ENCODE measurements at places on chromosomes 2 and 18.

DNA sequence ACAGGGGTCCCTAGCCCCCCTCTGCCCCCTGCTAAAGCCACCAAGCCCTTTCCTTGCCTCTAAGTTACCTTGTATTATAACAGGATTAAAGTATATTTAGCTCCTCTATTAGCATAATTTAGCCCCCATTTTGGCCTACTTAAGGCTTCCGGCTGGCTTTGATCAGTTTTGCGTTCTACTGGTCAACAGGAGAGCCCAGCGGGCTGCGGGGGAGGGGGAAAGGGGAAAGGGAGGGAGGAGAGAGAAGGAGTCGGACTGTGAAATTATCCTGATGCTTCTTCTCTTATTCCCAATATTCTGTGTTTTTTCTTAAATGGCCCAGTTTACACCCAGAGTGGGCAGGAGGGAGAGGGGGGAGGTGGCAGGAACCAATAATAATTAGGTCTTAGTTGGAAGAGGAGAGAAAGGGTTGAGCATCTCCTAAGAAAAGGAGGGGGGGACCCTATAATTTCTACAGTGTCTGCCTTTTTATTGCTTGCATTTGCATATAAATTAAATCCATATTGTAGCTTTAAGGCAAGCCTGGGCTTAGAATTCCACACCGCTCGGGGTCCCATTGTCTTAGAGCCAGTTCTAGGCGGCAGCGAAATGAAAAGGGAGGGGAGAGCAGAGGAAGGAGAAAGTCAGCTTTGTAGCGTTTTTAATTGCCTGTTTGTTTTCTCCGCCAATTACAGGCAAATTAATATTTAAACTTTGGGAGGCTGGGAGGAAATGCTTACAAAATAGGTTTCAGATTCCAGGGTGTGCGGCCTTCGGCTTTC lies 39.6 kb downstream of the EN1 start:
- no peak for DNase-seq

DNA sequence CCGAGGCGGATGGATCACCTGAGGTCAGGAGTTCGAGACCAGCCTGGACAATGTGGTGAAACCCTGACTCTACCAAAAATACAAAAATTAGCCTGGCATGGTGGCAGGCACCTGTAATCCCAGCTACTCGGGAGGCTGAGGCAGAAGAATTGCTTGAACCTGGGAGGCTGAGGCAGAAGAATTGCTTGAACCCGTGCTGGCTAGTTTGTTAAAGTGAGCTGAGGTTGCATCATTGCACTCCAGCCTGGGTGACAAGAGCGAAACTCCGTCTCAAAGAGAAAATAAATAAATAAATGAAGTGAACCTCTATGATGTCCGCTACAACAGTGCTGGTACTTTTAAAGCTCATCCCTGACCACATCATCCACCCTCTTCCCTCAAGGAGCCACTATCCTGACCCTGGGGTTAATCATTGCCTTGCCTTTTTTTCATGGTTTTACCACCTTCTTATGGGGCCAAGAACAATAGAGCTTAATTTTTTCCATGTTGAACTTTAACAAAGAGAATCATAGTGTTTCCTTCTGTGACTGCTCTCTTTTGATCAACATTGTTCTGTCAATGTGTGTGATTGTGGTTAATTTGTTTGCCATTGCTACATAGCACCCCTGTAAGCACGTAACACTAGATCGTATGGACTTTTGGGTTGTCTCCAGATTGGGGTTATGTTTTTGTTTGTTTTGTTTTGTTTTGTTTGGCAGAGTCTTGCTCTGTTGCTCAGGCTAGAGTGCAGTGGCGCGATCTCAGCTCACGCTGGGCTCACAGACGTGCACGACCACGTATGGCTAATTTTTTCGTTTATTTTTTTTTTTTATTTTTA lies 17.1 kb upstream of the ATRAID start:
- DNase-seq: no peak

DNA sequence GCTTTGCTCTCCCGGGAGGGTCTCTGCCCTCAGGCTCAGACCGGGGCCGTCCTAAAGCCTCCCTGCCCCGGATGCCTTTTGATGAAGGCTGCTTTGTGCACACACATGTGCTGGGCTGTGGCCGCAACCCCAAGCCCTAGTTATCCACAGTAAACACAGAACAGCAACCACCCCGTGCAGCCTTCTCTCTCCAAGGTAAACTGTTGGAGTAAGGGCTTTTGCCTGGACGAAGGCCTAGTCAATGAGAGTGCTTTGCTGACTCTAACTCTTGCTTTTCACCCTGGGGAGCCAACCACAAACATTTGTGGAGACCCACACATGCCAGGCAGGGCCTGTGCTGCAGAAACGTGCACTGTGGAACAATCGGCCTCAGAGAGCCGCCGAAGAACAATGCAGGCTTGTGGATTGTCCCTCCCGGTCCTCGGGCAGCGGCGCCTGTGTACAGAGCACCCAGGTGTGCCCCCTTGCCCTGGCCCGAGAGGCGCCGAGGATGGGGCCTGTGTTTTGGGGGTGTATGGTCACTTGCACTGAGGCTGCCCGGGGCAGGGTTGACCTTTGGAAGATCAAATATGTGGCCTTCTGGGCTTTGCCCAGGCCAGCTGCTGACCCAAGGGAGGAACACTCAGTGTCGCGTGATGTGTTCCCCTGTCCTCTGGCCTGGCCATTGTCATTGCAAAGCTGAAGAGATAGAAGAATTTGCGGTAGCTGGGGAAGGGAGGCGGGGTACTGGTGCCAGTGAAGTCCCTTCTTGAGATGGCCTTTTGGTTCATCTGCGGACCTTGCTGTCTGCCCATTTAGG lies 37.0 kb downstream of the CTIF start:
- no peak for DNase-seq

- DNase-seq: no peak
These were observed 681.0 kb downstream of the KCNJ3 start for GRCh38 chr2:155379494-155379893.

GRCh38 chr2:204015118-204015843 lies 78.7 kb downstream of the ICOS start:
- DNase-seq: no peak

DNA sequence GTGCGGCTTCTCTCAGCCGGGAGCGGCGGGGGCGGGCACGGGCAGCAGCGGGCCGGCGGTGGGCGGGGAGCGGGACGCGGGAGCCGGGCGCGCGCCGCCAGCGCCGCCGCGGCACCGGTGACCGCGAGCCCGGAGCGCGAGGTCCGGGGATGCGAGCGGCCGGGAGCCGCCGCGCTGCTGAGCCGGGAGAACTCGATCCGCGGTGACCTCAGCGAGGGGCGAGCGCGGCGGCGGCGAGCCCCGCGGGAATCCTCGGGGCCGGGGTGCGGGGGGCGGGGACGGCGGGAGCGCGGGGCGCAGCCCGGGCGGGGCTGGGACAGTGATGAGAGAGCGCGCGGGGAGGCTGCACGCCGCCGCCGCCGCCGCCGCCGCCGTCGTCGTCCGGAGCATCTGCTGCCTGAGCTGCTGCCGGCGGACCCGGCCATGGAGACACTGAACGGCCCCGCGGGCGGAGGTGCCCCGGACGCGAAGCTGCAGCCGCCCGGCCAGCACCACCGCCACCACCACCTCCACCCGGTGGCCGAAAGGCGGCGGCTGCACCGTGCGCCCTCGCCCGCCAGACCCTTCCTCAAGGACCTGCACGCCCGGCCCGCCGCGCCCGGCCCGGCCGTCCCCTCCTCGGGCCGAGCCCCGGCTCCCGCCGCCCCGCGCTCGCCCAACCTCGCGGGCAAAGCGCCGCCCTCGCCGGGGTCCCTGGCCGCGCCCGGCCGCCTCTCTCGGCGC lies at the start of gene MTCL1:
Gene MTCL1, plus strand, starts transcription at position 319 of the 723 bp plus-strand sequence. Its CDS starts 105 bp downstream, at position 424.
- no peak for DNase-seq

GRCh38 chr2:220129391-220129790 lies 502.0 kb downstream of the SLC4A3 start:
- no peak for DNase-seq

DNA sequence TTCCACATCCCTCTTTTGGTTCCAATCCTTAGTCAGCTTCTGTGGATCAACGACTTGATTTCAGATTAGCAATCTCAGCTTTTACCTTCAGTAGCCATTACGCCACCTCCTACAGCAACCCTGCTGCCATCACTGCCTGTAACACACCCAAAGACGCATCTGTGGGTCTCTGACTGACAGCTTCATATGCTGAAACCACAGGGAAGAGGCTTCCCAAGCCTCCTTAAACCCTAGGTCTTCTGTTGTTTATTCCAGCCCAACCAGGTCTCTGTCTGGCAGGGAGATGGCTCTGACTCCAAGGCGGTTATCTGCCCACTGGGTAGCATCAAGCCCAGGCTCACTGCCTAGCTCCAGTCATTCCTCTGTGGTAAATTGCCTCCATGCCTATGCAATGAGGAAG lies 28.6 kb upstream of the TRIB2 start:
- DNase-seq: no peak

GRCh38 chr2:188245230-188245629 lies 46.4 kb upstream of the GULP1 start:
- no peak for DNase-seq

DNA sequence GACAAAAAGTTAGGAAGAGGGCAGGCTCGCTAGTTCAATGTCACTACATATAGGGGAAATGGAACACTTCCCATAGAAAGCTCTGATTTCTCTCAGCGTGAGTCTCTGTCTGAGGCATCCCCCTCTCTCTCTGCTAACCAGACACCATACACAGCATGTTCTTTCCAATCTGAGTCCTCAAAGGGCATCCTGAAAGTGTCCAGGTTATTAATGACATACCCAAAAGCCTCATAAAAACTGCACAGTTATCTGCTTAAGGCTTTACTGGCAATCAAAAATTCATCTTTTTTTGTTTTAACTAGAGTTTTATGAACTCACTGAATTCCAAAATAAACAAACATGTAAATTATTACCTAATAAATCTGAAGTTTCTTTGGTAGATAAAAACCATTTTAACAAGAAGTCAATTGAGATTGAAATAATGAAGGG lies 137.4 kb downstream of the AFF3 start:
- no peak for DNase-seq

- DNase-seq: no peak
These were observed 841.6 kb downstream of the TRIB2 start for GRCh38 chr2:13558368-13558767.

DNA sequence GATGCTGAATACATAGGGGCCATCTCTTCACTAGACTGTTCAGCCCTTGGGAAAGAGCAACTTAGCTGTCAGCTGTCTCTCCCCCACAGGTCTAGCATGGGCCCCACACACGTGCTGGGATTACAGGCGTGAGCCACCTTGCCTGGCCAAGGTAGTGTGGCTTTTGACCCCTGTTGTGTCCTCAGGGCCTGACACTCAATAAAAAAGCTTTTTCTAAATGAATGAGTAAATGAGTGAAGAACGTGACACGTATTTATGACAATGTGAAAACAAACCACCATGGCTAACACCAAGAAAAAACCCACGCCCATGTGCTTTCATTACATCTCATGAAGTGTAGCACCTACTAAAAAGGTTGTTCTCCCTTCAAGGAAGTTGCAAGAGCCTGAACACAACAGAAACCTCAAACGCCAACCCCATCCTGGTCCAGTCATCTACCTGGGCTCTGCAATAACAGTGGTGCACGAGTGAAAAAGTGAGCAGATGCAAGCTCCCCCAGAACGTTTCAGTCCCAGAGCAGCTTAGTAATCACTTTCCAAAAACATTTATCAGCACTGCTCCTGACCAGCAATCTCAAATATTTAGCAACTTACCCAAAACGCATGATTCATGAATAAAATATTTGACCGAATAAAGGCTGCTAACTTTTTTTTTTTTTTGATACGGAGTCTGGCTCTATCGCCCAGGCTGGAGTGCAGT lies 3.4 kb downstream of the WDFY1 start:
- DNase-seq: peak; percentile 41

GRCh38 chr2:242034138-242034537 lies 164.6 kb downstream of the RTP5 start:
- DNase-seq: no peak
